SW 1271 (cell line): ENCODE measurements at places on chromosomes 2 and 18.

DNA sequence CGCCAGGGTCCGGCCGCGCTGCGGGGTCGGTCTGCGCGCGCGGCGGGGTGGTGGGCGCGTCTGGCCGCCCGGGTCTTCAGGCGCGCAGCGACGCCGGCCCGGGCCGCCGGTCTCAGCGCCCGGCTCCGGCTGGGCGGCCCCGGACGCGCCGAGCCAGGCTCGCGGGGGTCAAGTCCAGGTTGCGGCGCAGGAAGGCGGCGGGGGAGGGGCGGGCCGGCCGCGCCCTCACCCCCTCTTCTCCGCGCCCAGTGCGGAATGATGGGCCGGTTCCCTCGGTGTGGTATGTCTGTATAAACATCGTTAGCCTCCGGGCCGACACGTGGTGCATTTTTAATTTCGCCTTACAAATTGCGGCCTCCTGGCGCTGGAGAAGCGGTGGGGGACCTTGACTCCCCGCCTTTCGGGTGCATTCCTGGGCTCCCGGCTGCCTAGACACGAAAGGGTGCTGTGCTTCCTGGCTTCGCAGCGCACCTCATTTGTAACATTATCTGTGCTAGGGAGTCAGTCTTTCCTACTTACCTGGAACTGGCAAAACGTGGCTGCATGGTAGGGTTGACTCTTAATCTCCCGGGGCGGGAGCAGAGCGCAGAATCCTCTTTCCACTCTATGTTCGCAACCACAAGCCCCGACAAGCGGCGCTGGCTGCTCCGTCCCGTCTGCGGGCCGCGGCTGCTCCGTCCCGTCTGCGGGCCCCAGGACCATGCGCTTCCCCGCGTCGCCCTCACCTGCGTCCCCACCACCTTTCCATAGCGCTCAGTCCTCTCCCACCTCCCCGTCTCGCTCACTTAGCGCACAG, 69.0 kb downstream of the CTAGE1 start:
- DNase-seq = no peak

GRCh38 chr2:60604486-60605064, 51.1 kb upstream of the BCL11A start:
- no peak for DNase-seq

- no peak for DNase-seq
Observed at GRCh38 chr18:13566941-13567746, 159.2 kb downstream of the FAM210A start.

- DNase-seq = no peak
Observed at GRCh38 chr2:237184919-237185552, 99.3 kb downstream of the COPS8 start.

GRCh38 chr2:66145490-66145889, 289.4 kb upstream of the MEIS1 start:
- DNase-seq = no peak

DNA sequence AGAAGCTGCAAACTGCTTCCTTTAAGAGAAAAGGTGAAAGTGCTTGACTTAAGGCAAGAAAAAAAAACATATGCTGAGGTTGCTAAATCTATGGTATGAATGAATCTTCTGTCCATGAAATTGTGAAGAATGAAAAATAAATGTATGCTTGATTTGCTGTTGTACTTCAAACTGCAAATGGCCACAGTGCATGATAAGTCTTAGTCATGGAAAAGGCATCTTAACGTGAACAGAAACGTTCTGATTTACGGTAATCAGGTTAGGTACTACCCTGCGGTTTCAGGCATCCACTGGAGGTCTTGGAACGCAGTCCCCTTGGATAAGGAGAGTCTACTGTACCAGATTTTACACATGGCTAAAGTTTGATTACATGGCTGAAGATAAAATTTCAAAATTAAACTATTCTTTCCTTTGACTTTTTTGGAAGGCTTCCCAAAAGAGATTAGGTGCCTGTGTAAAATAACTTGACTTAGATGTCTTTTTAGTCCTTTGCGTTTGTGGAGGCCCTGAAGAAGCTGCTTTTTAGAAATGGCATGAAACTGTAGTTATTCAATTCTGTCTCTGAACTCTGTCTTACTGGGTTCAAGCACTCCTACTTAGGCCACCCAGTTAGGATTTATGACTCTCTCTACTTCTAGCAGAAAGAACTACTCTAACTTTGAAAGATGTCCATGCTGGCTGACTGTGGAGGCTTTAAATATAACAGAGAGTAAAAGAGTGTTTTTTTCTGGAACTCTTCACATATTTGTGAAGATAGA, 35.9 kb upstream of the SCN9A start:
- no peak for DNase-seq

GRCh38 chr2:45850558-45850957, 199.1 kb downstream of the PRKCE start:
- DNase-seq = no peak

DNA sequence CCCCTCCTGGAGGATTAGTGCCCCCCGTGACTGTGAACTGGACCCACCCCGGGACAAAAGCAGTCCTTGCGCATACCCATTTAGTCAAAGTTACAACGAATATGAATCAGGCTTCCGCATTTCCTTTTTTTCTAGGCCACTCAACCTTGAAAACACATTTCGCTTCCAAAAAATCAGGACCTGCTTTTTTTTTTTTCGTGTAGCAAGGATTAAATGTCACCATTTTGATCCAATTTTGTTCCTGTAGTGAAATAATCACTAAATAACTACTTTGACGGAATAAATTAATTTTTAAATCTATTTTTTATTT, 464 bp upstream of the FTCDNL1 start:
- no peak for DNase-seq

GRCh38 chr2:71309-72035, 25.2 kb upstream of the FAM110C start:
- no peak for DNase-seq

DNA sequence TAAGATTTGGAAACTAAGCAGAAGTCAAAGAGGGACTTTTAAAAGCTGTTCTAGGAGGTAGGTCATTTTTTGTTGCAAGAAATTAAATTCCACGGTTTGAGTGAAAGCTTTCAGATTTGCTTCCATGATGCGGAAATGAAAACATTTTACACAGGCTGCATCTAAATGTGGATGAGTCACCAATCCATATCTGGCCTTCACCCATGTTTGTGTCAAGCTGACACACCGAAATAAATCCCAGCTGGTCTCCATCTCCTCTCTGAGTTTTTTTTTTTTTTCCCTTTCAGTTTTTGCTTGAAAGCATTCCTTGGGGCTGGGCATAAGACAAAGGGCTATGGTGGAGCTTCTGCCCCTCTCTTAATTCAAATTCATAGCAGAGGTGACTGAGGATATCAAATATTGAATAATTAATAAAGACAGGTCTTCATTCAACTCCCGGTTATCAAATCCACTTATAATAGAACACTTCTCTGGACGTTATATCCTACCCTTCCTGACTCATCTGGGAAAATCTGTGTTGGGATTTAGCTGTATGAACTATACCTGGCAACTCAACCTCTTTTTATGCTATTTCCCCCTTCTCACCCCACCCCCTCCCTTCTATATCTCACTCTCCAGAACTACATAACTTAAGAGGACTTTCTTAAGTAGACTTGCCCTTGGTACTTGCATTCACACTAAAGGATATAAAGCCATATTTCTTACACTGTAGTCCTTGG, 558.3 kb upstream of the GCFC2 start:
- DNase-seq = no peak

GRCh38 chr18:48544661-48545415, 6.0 kb downstream of the CTIF start:
- DNase-seq = no peak

- DNase-seq = no peak
Observed at GRCh38 chr2:39119732-39120520, 925 bp downstream of the SOS1 start.

GRCh38 chr18:58438161-58438957, 190.5 kb downstream of the ALPK2 start:
- no peak for DNase-seq

DNA sequence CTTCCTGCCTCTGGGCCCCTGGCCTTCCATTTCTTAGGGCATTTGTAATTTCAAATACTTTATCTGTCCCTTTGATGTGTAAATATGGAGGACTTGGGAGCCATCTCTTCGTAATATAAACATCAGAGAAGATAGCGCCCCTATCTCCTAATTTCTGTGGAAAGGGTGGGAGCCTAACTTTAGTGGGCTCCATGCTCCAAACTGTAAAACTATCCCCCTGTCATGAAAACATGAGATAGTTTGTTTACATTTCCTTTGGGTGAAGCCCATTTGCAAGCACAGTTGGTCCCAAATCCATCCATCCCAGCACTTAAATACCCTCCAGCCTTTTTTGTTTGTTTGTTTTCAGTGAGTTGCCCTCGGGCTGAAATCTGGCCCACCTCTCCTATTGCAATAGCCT, 782.6 kb upstream of the FSHR start:
- no peak for DNase-seq

GRCh38 chr2:211477537-211478275, 921.3 kb downstream of the CPS1 start:
- no peak for DNase-seq

GRCh38 chr2:171629113-171629512, 58.2 kb upstream of the DYNC1I2 start:
- DNase-seq = no peak

DNA sequence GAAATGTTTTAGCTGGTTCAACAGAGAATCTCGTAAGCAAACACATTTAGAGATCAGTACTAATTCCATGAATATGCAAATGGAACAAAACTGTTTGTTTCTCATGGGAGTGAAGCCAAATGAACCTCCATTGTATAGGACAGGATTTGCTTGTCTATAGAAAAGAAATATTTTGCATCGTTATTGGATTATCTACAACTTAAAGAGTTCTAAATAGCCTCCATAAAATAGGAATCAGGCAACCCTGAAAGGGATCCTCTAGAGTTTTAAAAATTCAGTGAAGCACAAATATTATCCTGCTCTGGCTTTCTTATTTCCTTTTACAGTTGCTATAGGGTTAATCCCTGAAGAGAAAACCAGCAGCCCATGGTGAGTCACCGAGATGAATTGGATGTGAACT, 378.4 kb upstream of the NRXN1 start:
- no peak for DNase-seq

GRCh38 chr2:133142087-133142486, 426.2 kb downstream of the NCKAP5 start:
- DNase-seq = no peak

GRCh38 chr18:13076886-13077285, 85.7 kb downstream of the CEP192 start:
- DNase-seq = no peak

- no peak for DNase-seq
Observed at GRCh38 chr2:16785149-16785548, 119.5 kb upstream of the CYRIA start.

- no peak for DNase-seq
Observed at GRCh38 chr2:196515051-196515450, 124.5 kb upstream of the CCDC150 start.

- no peak for DNase-seq
Observed at GRCh38 chr18:25326361-25326952, 25.5 kb downstream of the ZNF521 start.

DNA sequence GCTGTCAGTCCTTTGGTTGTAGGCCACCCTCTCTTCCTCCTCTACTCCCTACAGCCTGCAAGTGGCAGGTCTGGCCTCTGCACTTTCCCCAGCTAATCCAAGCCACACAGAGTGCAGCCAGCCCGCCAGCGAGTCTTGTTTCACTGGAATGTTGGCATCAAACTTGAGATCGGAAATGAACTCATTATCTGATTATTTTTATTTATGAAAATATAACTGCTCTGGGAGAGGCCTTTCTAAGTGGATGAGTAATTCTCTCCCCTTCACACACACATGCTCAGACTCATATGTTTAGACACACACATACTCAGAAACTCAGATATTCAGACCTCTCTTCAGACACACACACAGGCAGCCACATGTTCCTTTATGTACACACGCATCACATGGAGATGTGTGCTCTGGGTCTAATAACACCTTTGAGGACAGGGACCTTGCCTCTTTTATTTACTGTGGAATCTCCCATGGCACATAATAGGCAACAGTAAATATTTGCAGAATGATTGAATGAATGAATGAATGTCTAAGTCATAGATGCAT, 151.3 kb downstream of the ZFP36L2 start:
- peak; percentile 69 for DNase-seq

DNA sequence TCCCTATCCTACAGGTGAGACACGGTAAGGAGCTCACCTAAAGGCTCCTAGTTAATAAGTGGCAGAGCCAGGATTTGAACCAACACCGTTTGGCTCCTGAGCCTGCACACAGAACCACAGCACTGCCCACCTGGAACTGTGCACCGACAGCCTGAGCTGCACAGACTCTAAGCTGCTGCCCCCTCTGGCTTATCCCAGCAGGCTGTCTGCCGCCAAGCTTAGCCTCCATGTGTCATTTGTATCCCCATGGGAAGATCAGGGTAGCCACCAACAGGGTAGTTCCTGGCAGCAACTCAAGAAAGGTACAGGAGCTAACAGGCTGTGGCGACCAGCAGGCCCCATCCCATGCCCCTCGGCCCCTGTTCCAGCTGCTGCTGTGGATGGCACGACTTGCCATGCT, 135.7 kb downstream of the LRRC30 start:
- no peak for DNase-seq

DNA sequence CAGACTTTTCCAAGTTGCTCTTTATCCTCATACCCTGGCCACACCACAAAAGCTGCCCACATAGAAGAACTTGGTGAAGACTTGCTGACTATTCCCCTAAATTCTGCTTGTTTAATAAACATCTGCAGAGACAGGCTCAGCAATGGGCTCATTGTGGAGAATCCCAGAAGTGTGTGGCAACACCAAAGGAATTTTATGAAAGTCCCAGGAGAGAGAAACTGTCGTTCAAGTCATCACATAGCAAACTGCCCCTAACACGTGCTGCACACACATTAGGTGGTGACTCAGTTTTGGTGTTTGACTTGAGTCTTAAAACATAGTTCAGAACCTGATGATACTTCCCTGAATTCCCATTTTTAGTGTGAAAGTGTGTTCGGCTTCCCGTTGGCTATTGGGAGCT, 38.6 kb downstream of the CYP1B1 start:
- no peak for DNase-seq

GRCh38 chr18:55501982-55502710, 85.8 kb downstream of the TCF4 start:
- no peak for DNase-seq

- DNase-seq = no peak
Observed at GRCh38 chr2:156481312-156481711, 45.1 kb downstream of the GPD2 start.

DNA sequence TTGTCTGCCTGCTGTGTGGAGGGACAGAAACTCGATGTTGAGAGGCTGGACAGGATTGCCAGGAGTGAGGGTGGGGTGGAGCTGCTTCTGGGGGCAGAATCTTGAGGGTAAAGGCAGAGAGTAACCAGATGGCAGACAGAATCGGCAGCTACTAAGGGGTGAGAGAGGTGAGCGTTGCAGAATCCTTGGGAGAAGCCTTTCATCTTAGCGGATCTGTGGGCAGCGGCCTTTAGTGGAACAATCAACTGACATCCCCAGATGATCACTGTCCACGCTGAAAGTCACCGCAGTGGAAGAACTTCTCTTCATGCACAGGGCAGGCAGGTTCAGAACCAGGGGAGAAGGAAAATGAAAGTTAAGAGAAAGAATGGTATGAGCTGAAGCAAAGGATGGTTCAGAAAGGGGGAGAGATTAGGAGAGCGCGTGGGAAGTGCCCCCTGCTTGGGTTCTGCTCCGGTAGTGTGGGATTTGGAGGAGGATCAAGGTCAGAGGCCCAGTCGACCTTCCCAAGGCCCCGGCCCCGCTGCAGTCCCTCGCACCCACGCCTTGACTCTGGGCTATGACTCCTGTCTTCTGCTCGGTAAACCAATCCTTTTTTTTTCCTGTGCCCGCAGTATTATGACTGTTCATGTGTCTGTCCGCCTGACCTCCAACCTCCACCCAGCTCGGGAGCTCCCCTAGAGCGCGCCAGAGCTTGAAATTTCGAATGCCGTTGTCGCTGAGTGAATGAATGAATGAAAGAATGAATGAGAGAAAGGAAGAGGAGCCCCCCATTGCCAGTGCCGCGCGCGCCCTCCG, 584 bp downstream of the BOLA3 start:
- no peak for DNase-seq
